Suprapubic skin (tissue), 4 donors: ENCODE measurements at places on chromosomes 5 and 9. TPM values are rescaled to one million over a fixed set of nuclear protein-coding genes. Genes with fewer than 3 reads are reported as not detected.

SV2C gene
- 0.30 TPM for total RNA-seq

THBS4 gene
- 2.8 TPM for total RNA-seq

ANKRD31 gene
- 0.21 TPM for total RNA-seq

- no peak for DNase-seq
Observed at GRCh38 chr5:26948921-26949320, 89.5 kb downstream of the CDH9 start.

- DNase-seq, result no peak
Observed at GRCh38 chr9:136443087-136443486, 3.4 kb upstream of the INPP5E start.

DNA sequence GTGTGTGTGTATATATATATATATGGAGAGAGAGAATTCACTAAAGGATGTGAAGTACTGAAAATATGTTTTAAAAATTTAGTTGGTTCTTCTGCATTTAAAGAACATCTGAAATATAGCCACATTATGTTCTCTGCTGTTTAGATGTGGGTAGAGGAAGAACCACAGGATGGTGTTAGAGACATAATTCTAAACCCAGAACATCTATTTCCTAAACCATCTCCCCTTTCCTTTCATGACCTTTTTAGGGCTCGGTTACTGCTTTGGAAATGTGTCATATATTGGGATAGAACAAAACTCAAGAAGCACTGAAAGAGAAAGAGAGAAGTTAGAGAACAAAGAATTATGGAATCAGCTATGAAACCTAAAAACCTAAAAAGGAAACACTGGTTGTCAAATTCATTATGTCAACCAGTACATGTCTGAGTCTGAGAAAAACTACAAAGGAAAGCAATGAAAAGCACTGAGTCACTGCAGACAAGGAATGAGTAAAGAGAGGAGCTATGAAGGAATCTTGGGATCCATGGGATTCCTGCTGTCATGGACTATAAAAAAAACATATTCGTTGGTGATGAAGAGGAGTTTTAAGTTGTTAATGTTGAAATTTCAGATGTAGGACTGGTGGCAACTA, 28.4 kb downstream of the SLC12A2 start:
- no peak for DNase-seq
